Stimulated activated CD4-positive, alpha-beta T cell treated with anti-CD3 and anti-CD28 coated beads, Interleukin-2, amount 100 ng/mL, for 48 hours (primary cell): ENCODE measurements at places on chromosomes 2 and 18.

DNA sequence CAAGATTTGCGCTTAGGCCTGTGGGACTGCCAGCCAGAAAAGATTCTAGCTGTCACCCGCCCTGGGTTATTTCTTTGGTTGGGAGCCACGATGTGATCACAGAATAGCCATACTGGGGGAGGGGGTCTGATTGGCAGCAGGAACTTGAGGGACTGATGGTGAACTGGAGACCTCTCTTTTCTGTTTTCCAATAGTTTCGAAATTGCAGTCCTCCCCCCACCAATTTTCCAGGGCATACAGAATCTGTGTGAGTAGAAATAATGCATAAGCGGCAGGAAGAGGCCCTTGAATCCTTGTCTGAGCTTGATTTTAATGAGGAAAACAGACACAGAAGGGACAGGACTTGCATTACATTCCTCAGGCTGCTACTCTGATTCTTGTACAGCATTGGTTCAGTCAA, 2.2 kb upstream of the POLR2D start:
- no peak for DNase-seq

DNA sequence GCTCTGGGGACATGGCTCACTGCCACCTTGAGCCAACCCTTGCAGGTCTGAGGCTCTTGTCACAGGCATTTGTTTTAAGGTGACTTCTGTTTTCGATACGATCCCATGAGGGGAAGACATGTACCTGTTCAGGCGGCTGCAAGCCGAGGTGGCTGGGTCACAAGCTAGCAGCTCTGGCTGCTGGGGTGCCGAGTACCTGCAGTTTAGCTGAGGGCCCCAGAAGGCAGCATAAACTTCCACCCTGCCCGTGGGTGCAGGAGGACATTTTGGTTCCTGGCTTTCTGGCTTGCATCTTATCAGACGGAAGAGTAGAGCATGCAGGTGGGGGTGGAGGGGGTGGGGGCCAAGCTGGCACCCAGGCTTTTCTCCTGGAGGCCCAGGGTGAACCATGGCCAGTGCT, 28.4 kb downstream of the COA5 start:
- no peak for DNase-seq

GRCh38 chr2:164816900-164817299, 24.7 kb downstream of the COBLL1 start:
- DNase-seq: no peak

DNA sequence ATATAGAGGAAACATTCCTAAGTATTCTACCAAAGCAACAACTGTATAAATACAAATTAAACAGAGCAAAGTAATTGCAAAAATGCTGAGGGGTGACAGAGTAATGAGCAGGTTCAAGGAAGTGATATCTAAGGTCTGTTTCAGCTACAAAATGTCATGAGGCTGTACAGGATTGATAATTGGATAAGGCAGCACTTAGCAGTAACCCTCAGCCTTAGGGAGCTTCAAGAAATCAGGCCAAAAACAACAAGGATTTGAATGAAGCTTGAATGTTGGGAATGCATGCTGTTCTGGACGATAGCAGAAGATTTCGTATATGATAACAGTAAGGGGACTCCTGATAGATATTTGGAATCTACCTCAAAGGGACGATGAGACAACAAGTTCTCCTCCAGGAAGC, 142.0 kb upstream of the MMADHC start:
- no peak for DNase-seq

DNA sequence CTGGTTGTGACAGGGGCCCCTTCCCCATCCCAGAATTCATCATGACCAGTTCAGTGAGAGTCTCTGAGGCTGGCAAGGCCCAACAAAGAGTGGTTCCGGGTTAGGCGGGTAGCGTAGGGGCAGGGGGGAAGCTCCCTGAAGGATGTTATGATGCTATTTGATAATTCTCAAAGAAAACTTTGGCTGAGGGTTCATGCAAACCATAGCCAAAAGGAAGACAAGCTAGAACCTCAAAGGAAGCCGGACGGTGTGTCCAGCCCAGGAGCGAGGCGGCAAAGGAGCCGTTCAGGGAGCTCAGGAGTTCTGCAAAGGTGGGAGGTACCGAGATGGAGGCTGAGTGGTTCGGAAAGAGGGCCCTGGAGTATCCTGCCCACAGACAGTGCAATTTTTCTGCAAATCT, 226.8 kb upstream of the RAB6C start:
- DNase-seq: no peak

DNA sequence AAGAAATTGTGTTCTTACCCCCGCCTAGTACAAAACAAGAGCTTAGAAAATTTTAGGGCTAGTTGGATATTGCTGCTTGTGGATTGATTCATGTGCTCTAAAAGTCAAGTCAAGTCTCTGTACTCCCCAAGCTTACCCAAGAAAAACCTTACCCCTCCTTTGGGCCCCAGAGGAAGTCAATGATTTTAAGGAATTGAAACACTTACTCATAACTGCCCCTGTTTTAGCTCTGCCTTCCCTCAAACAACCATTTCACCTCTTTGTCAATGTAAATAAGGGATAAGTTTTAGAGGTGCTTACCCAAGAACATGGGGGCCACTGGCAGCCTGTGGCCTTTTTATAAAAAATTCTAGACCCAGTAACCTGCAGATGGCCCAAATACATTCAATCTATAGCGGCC, 136.6 kb upstream of the RMP24 start:
- no peak for DNase-seq

- DNase-seq: no peak
Measured at GRCh38 chr18:25066516-25066915, 285.4 kb downstream of the ZNF521 start.

DNA sequence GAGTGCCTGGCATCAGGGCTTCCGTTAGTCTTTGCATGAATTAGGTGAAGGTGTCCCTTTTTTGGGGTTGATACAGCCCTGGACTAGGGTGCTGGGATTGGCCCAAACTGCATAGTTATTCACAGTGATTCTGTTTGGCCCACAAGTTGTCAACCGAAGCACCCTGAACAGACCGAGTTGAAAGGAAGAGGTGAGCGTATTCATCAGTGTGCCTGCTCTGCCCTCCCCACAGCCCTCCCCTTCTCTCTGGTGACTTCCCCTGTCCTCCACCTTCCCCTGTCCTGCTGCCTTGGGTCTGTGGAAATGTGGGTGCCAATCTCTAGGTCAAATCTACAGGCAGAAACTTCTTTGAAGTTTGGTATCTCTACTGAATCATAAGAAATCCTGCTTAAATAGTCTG, 330.5 kb downstream of the DYSF start:
- DNase-seq: no peak

DNA sequence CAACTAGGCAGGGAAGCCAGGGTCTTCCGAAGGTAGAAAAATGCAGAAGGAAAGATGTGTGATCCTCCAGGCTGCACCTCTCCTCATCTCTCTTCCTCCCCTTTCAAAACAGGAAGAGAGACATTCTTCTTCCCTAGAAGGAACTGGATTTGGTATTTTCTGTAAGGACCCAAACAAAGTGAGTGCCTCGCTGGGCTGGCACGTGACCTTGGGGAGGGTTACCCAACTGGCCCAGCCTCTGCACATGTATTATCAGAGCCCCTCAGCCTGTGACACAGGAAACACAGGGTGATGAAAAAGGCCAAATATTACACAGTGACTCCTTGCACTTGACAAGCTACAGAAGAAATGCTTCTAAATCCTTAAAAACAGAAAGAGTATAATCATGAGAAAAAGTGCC, 2.3 kb downstream of the HJURP start:
- DNase-seq: no peak
